Nephron progenitor cell (in vitro differentiated cells): ENCODE measurements at places on chromosomes 3 and 15.

DNA sequence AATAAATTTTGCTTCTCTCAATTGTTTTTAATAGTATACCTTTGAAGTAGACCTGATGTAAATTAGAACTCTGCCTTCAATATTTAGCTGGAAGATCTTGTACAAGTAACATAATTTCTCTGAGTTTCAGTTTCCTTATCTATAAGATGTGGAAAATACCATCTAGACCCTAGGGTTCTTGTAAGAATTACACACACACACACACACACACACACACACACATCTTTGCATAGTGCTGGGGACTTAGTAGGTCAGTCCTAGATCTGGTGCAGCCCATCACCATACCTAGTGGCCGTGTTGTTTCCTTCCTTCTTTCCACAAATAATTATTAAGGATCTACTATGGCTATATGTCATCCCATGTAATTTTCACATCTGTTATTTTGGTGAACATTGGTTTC lies 11.0 kb downstream of the TRAT1 start:
- no peak for DNase-seq

- DNase-seq = no peak
Measured at GRCh38 chr15:56187665-56188064, 56.0 kb downstream of the RFX7 start.

DNA sequence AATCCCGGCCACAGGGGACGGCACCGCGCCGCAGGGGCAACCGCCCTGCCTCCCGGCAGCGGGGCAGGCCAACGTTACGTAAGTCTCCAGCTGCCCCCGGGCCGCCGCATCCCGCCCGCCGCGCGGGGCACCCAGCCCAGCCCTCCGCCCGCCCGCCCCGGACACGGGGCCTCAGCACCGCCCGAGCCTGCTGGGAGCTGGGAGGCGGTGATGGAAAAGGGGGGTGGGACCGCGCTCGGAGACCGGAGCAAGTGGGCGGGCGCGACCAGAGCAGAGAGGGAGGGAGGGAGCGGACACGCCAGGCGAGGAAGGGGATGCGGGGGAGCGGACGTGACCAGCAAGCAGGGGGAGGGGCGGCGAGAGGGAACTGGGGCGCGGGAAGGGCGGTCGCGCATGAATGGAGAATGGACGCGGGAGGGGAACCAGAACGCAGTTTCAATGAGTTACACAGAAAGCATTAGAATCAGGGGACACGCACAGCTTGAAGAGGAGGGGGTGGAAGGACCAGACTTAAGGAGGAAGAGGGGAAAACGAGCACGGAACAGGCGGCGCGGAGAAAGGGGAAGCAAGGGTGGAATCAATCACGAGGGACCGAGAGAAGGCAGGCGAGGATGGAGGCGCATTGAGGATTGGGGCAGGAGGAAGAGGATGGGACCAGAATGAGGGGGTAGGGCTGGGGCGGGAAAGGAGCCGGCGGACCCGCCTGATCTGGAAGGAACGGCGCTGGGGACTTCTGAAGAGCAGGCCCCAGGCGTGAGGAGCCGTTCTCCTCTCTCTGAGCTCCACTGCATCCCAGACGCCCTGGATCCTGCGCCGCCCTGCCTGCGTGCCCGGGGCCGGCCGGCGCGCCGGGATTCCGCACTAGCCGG lies 559 bp downstream of the PKM start:
- peak; percentile 93 for DNase-seq

DNA sequence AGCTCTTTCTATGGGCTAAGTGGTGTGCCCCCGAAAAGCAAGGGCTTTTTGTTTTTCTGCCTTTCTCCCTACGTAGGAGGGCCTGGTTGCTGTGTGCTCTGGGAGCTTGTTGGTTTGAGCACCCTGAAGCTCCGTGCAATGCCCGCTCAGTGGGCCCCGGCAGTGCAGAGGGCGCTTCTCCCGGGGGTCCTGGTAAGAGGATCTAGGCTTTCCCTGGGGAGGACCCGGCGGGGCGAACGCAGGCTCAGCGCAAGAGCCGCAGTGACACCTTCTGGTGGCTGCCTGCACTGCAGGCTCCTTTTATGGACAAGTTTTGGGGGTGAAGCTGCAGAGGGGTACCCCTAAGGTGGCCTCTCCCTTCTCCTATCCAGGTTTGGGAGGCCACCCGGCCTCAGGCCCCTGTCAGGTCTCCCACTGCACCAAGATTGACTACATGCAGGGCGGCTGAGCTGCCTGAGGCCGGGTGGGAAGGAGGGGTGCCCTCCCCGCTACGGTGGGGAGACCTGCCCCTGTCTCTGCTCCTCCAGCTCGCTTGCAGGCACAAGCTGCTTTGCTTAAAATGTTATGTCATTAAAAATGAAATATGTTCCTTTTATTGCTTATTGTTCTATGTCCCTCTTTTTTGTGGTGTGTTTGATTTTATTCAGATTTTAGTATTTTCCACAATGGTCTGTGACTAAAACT lies 387.9 kb downstream of the GABRG3 start:
- DNase-seq = peak; percentile 74

DNA sequence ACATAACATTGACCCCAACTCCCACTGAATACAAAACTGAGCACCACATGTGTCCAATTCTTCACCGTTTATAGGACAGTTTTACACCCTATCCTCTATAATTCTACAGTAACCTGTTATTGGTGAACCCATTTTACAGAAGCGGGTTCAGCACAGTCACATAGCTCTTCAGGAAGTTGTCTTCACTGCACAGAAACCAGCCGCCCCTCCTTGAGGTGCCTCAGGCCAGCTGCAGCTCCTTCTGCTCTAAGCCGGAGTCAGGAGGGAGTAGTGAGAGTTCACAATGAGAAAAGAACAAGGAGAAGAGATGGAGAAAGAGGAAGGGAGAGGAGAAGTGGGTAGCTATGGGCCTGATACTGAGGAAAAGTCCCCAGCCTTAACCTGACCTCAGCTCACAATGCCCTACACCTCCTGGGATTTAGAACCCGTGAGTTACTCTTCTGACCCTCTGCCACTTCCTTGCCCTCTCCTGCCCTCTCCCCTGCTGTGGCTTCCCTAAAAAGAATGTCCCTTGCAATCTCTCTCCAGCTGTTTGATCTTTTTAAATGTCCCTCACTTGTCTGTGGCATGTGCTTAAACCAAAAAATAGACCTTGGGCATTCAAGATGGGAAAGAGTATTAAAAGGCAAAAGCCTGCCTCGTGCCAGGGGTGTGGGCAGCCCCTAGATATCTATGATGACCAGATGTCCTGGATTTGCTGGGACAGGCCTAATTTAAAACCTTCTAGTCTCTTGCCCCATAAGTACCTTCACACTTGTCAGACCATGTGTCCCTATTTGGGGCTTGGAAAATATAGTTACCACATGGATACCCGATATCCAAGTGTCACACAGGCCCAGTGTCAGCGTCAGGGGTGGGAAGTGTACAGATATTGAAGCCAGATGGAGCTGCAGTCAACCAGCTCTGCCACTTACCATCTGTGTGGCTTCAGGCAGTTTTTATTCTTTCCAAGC lies 71.3 kb upstream of the HES1 start:
- no peak for DNase-seq

GRCh38 chr15:64476550-64476949 lies 16.2 kb downstream of the ZNF609 start:
- no peak for DNase-seq

DNA sequence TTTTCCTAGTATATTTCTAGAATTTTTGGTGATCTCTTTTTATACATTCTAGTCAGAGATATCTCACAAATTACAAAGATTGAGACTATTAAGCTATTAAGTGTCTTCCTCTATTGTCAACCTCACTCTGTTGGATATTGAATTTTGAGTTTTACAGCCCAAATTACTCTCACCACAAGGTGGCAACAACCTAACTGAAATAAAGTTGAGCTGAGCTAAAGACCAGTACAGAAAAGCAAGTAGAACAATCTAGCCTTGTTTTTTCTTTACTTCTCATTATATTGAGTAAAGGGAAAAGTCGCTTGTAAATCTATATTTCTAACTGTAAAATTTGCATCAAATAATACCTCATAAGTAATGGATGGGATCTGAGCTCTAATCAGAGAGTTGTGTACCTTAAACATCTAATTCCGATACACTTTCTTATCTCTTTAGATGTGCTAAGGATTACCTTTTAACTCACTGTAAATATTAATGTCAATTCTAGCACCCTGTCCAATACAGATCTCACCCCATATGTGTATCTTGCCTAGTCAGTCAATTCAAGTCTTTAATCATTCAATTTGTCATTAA lies 13.6 kb upstream of the COMMD2 start:
- DNase-seq = no peak

DNA sequence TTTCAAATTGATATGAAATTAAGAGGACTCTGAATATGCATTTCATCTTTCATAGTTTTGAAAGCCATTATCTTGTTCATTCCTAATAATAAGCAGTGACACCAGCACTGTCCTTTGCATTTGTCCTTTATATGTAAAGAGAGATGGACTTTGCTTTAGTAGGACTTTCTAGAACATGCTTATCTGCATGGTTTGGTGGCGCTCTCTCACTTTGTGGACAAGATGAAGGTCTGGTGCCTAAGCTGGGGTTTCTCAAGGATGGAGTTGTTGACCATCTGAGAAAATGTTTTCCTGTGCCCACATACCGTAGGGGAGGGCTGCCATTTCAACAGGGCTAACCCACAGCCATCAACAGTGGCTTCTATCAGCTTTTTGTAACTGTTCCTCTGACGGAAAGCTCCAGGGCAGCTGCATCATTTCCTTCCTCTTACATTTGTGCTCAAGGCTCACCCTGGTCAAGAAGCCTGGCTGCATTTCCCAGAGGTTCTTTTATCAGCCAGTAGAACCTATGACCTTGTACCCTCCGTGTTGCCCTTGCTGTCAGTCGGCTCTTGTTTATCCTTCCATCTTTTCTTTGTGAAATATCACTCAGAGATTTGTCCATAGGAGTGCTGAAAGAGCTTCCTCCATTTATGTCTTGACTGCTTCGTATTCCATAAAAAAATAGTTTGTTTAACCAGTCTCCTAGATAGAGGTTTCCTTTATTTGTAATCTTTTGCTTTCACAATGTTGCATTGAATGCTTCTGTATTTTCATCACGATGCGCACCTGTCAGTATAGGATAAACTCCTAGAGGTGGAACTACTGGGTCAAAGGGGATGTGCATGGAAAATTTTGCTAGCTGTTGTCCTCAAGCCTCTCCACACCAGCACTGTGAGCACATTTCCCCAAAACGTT lies 44.6 kb downstream of the ABHD2 start:
- no peak for DNase-seq

- DNase-seq = no peak
Measured at GRCh38 chr15:44340410-44340809, 51.9 kb downstream of the GOLM2 start.

DNA sequence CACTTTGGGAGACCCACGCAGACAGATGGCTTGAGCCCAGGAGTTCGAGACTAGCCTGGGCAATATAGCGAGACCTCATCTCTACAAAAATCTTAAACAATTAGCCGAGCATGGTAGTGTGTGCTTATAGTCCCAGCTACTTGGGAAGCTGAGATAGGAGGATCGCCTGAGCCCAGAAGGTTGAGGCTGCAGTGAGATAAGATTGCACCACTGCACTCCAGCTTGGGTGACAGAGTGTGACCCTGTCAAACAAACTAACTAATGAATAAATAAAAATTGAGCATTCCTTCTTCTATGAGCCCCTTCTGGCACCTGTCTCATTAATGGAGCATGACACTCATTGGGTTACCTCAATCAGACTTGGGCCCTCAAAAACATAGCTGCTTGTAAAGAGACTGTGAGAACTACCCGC lies 7.5 kb downstream of the ZDHHC3 start:
- no peak for DNase-seq

DNA sequence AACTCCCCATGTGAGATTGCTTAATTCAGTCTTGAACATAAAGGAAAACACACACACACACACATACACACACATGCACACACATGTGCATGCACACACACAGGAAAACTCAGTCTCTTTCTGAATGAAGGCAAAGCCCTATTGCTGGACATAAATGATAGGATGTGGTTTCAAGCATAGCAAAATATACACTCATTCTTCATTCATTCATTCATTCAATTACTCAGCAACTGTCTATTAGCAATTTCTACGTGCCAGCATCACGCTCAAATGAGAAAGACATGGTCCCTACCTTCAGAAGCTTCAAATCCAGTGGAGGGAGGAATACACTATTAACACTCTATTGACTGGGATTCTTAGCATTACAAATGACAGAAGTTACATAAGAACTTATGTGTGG lies 41.8 kb upstream of the UBE2E2 start:
- no peak for DNase-seq

DNA sequence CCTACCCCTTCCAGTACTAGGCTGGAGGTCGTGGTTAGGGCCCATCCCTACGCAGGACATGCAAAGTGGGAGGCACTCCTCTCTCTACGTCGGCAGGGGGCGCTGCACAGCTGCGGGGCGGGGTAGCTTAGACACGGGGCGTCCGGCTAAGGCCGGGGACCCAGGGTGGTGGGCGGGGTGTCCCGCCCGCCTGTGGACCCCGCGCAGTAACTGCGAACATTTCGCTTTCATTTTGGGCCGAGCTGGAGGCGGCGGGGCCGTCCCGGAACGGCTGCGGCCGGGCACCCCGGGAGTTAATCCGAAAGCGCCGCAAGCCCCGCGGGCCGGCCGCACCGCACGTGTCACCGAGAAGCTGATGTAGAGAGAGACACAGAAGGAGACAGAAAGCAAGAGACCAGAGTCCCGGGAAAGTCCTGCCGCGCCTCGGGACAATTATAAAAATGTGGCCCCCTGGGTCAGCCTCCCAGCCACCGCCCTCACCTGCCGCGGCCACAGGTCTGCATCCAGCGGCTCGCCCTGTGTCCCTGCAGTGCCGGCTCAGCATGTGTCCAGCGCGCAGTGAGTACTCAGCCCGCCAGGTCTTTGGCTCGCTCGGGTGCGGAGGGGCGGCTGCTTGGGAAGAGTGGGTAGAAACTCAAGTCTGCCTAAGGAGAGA lies at the start of gene IL12A:
TSS of gene IL12A (plus strand) at position 219 of the 655 bp plus-strand sequence.
- DNase-seq = peak; percentile 90

DNA sequence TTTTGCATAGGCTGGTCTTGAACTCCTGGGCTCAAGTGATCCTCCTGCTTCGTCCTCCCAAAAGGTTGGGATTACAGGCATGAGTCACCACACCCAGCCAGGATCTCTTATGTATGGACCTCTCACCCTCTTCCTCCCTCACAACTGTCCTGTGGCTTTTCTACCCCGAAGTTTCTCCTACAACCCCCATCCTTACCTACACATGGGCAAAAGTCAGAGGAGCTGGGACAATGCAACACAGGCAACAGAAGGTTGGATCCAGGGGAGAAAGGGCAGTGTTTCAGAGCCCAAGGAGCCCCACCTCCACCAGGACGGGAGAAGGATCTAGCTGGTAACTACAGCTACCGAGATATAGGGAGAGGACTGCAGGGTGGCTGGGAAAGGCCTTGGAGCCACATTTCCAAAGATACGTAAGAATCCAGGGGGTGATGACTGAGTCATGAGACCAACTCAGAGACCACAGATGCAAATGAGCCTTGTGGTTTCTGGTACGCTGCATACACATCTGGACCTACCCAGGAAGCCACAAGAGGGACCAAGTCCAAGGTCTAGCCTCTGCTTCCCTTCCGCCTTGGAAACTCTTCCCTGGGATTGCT lies 13.6 kb downstream of the IGDCC4 start:
- no peak for DNase-seq

- no peak for DNase-seq
Measured at GRCh38 chr15:40328176-40328575, 4.7 kb downstream of the INAFM2 start.
